ENCODE measurements at places on chromosomes 12 and 14.

DNA sequence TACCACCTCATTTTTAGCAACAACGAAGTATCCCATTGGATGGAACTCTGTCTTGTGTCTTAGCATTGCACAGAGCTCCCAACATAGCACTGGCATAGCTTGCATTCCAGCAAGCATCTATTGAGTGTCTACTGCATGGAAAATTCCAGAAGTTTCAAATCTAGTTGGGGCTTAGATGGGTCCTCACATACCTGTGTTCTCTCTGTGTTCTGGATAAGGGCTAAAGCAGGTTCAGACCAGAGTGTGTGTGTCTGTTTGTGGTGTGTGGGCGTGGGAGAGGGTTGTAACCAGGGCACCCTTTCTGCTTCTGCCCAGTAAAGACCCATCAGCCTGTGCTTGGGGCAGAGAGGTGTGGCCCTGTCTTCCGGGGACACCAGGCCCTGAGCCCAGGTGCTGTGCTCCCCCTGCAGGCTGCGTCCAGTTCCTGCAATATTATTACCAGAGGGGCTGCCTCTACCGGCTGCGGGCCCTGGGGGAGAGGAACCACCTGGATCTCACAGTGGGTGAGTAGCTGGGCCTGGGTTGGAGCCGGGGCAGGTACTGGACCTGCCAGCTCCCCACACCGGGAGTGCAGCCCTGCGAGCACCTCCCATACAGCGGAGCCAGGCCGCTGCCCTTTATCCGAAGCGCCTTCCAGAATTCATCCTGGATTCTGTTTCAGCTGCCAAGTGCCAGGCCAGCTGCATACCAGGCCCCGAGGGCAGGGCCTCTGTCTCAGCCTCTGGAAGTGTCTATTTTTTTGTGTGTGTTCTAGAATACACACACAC, 20.3 kb downstream of the RHOF start:
- DNase-seq, result peak; percentile 85

- DNase-seq, result no peak
Observed at GRCh38 chr12:67705394-67706370, 57.1 kb downstream of the DYRK2 start.

- DNase-seq, result peak; percentile 60
Observed at GRCh38 chr14:68283378-68284123, 464.0 kb downstream of the RAD51B start.

- DNase-seq, result no peak
Observed at GRCh38 chr12:94145191-94145983, 3.0 kb upstream of the PLXNC1 start.

DNA sequence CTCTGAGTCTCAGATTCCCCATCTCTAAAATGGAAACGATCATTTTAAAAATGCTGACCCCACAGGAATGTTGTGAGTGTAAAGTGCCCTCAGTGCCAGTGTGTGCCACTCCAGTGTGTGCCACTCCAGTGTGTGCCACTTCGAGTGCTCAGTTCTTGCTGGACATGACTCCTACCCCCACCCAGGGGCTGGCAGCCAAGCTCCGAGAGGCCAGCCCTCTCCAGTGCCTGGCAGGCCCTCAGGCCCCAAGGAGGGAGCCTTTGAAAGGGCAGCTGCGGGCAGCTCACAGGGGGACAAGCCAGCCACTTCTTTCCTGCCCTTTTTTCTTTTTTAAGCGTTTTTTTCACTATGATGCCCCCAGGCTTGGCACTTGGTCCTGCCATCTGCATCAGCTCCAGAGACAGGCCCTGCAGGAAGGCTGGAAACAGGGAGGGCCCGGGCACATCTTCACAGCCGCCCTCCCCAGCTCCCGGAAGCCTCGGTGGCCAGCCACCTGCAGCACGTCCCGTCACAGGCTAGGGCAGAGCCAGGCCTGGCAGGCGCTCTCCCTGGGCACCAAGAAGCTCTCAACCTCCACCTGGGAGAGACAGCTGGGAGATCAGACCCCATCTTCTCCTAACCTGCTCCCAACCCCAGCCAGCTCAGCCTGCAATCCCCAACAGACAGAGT, 29.8 kb downstream of the NCOR2 start:
- DNase-seq, result no peak

- DNase-seq, result no peak
Observed at GRCh38 chr12:8948701-8949341, 624 bp downstream of the M6PR start.

DNA sequence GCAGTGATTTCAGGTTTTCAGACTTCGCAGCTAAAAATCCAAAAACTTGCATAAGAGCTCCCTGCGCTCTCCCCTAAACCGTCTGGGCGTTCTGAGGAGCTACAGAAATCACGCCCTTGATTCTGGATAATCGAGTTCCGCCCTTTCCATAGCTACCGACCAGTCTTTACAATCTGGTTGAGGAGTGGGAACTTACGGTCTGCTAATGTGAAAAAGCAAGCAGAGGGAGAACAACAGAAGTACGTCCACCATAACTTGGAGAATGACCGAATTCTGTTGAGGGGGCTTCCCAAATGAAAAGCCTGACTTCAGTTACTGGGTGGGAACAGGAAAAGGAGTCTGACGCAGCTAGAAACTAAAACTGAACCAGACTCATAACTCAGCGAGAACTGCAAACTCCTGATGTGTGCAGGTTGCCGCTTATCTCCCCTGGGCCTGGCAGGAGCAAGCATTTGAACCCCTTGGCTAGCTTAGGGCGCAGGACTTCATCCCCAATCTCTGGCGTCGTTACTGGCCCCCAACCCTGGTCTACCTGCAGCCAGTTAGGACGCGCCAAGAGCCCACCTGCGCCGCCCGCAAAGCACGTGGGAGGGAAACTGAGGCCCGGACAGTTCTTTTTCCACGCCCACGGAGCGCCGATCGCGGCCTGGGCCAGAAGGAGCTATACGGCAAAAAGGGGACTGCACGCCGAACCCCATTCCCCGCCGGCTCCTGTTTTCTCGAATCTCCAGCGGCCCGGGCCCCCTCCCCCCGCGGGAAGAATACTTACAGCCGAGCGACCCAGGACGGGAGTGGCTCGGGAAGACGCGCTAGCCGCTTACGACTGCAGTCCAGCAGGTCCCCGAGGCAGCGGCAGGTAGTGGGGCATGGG, 838 bp downstream of the LRIG3 start:
- no peak for DNase-seq

GRCh38 chr14:101922866-101923265, 41.5 kb upstream of the DYNC1H1 start:
- no peak for DNase-seq

- DNase-seq, result no peak
Observed at GRCh38 chr12:119829439-119829838, 47.7 kb downstream of the CIT start.

- DNase-seq, result no peak
Observed at GRCh38 chr12:128388461-128389000, 121.6 kb downstream of the TMEM132C start.

- DNase-seq, result no peak
Observed at GRCh38 chr12:13144266-13144828, 40.9 kb upstream of the GSG1 start.

DNA sequence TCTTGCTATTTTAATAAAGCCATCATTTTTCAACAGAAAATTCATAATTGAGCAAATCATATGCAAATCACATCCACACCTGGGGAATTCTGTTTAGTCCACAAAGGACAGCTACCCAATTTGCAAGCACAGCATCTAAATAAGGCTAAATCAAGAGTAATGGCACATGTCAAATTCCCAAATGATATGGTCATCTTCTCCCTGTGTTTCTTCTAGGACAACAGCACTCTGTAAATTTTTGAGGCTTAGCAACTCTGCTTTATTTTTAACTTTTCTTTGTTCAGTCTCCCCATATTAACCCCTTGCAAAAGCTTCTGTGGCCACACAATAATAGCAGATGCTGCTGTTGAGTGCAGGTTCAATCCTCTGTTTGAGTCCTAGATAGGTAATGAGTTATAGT, 155.6 kb upstream of the DAAM1 start:
- no peak for DNase-seq

- no peak for DNase-seq
Observed at GRCh38 chr14:76375947-76376404, at the start of gene ESRRB. TSS of gene ESRRB (plus strand) at chr14:76376137. CDS start at chr14:76376402, 265 bp downstream.

DNA sequence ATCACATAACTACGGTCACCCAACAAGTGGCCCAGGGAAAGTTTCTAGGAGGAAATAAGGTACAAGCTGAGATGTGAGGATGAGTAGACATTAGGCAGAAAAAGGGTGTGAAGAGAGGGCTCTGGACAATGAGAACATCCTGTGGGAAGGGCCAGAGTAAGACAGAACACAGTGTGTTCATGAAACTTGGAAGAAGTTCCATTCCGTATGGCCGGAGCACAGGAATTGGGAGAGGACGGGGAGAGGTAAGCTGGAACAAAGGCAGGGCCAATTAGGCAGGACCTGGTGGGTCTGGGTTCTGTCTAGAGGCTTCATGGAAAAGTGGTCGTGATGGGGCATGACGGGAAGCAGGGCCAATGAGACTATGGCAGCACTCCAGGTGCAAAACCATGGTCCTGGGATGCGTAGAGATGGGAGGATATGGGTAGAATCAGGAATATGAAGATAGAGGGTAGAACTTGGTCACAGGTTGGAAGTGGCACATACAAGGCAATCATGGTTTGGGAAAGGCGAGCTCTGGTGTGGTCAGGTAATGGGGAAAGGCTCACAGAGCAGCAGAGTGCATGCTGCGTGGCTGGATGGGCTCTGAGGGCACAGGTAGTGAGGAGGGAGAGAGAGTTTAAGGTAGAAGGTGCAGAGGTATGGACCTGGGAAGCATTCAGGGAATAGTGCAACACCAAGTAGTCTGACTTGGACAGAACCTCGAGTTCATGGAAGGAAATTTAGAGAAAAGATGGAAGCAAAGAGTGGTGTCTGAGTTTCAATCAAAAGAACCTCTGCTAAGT, 93.0 kb downstream of the RFX4 start:
- DNase-seq, result no peak
